ENCODE measurements at places on chromosomes 2 and 18.

DNA sequence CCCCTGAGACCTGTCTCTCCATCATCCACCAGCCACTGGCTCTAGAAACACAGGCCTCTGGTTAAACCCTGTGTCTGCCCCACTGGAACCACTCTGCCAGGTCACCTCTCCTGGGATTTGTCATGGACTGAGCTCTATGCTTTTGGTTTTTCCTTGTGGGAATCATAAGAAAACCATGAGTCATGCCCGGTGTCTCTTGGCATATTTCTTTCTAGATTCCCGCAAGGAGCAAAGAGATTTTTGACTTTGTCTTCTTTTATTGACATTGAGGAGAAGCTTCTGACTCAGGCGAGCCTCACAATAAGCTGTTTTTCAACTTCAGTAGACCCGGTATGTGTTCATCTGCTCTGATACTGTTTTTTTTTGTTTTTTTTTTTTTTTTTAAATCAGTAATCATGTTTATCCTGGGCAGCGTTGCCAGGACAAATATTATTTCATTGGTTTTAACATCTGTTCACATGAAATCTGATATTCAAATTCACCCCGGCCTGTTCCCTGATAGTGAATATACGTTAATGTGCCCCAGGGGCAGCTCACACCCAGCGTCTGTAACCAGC lies 207.1 kb downstream of the ACKR3 start:
- DNase-seq, result peak; percentile 43

GRCh38 chr2:80858965-80859364 lies 554.4 kb upstream of the LRRTM1 start:
- DNase-seq, result no peak

GRCh38 chr2:197852108-197852507 lies 47.7 kb downstream of the PLCL1 start:
- DNase-seq, result peak; percentile 9

DNA sequence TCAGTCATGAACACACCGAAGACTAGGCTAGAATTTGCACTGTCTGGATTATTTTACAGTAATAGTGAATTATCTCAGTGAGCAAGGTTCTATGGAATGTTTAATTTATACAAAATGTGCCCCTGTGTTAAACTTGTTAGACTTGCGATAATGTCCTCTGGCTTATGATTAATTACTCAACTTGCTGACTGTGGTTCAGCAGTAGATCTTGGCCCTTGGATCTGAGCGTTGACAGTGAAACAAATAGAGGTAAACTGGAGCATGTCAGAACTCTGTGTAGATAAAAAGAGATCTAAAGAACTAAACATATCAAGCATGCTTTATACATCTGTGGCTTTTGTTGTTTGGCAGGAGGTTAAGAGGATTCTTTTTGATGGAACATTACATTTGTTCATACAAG lies 407.6 kb downstream of the DSEL start:
- peak; percentile 26 for DNase-seq

GRCh38 chr18:57149051-57149450 lies 2.2 kb downstream of the BOD1L2 start:
- no peak for DNase-seq
